ENCODE measurements at places on chromosomes 3 and 15.

GRCh38 chr3:140455521-140456214 is 222.2 kb upstream of the TRIM42 start:
- no peak for DNase-seq

DNA sequence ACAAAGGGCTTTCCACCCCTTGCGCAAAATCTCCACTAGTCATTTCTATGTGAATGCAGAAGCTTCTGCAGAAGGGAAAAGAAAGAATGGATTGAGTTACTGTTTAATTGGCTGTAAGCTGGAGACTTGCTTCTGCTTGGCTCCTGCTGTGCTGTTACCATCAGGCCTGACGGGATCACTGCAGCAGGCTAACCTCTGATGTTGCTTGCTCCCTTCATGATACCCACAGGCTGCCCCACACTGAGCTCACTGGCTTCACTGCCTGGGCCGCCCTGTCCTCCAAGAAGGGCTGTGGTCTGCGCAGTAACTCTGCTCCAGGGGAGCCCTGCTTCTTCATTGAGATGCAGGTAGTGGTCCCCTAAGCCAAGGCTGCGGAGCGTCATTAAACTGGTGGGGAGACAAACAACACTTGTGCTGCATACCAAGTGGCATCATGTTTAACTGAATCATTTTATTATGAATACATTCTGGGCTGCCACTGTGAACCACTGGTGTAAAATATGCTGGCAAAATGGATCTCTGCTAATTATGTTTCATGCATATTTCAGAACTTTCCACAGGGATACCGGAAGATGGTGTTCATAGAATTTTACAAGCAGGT is 78.6 kb downstream of the WDR49 start:
- no peak for DNase-seq

DNA sequence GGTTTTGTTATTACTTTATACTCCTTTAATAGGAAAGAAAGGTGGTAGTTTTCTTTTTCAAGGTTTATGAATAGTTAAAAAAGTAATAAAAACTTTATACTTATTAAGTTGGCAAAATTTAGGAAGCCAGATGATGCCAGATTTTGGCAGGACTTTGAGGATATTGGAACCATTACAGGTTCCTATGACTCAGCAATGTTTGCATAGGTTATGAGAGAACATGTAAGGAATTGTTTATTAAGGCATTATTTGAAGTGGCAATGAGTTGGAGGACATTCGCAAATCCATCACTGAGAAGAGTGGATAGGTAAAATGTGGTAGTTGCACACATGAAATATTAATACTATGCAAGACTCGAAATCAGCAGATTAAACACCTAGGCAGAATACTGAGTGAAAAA is 29.9 kb downstream of the CDAN1 start:
- DNase-seq, result no peak

- no peak for DNase-seq
Observed at GRCh38 chr3:115401298-115401697, 222.0 kb upstream of the GAP43 start.

DNA sequence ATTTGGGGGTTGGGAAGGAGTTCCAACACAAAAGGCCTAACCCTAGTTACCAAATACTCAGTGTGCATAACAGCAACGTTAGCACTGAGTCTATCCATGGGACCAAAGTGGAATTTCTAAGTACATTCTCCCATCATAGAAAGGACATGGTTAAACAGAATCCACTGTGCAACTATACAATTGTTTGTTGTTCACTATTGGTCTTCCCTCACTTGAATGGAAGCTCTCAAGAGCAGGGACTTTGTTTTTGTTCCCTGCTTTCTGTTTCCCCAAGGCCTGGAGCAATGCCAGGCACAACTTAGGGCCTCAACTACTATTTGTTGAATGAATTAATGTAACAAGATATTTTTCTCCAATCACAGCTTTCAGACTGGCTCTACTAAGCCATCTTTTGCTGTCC is 25.6 kb downstream of the COL8A1 start:
- DNase-seq, result no peak

DNA sequence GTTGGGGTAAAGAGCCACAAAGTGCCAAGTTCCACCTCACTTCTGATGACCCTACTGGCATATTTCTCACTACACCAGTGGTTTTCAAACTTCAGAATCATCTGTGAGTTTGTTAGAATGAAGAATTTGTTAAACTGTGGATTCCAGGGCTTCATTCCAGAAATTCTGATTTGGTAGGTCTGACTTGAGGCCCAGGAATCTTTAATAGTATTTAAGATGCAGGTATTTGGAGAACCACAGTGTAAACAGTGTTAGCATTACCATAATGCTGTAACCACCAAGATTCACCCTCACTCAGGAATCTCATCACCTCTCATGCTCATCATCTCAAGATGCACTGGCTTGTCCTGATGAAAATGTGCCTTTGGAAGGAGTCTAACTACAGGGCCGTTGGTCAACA is 6.0 kb downstream of the KCNMB3 start:
- no peak for DNase-seq

DNA sequence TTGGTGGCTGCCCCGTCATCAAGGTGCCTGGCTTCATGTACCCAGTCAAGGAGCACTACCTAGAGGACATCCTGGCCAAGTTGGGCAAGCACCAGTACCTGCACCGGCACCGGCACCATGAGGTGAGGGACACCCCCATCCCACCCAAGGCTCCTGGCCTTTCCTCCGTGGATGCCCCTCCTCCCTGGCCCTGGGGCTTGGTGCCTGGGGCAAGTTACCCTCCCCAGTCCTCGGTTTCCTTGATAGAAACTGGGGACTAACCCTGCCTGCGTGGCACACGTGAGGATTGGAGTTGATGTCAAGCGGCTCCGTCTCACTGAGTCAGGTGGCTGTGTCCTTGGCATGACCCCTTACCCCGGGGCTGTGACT is 43.9 kb downstream of the DHX30 start:
- DNase-seq, result no peak

GRCh38 chr15:25251700-25252390 is 187.0 kb downstream of the UBE3A start:
- no peak for DNase-seq

DNA sequence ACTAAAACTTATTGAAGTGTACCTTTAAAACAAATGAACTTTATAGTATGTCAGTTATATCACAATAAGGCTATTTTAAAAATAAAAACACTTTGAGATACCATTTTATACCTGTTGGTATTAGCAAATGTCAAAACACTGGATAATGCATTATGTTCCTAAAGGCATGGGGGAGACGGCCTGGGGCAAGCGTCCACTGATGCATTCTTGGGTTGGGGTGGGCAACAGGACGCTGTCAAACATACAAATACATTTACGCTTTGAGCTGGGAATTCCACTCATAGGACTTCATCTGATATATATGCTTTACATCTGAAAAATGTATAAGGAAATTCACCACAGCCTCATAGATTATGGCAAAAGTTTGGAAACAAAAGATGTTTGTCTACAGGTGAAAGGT is 7.6 kb upstream of the GATA2 start:
- DNase-seq, result no peak

DNA sequence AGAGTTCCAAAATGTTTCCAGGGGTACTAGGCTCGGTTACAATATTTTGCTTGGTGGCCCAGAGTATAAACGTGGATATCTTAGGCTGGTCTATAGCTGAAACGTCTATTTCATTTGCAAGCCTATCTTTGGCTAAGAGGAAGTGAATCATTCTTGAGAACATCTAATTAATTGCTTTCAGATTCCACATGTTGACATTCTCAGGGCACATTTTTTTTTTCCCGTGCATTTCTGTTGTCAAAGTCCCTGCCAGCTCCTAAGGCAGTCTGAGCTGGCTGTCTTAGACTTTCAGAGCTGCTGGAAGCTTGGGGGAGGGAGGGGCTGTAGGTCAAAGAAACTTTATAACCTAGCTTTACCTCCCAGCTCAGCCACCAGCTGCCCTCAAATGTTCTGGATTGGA is 23.2 kb upstream of the LAMP3 start:
- no peak for DNase-seq

DNA sequence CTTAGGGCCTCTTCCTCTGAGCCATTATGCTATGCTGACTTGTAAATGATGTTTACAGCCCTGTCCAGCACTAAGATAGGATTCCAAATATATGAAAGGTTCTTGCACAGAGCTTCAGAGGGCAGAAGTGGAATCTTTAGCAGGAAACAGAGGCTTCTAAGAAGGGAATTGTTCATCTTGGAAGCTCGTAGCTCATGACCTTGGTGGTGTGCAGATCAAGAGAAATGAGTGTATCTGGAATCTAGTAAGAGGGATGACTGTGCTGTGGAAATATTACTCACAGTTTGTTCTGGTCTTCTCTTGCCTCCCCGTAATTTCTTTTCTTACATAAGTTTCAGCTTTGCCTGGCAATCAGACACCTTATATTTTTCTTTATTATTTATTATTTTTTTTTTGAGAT is 175.8 kb downstream of the SPATA16 start:
- DNase-seq, result no peak

- DNase-seq, result no peak
Observed at GRCh38 chr3:71119171-71119570, 464.4 kb downstream of the FOXP1 start.

DNA sequence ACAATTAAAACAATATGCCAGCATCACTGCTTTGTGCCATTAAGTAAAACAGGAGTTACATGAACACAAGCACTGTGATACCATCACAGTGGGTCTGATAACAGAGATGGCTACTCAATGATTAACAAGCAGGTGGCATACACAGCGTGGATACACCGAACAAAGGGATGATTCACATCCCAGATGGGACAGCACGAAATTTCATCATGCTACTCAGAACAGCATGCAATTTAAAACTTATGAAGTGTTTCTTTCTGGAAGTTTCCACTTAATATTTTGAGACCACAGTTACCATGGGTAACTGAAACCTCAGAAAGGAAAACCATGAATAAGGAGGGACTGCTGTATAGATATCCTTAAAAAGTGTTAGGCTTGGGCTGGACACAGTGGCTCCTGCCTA is 44.5 kb downstream of the SLC24A1 start:
- DNase-seq, result no peak

GRCh38 chr3:34056951-34057390 is 258.5 kb downstream of the PDCD6IP start:
- no peak for DNase-seq

GRCh38 chr3:22392859-22393258 is 641.8 kb upstream of the ZNF385D start:
- DNase-seq, result no peak

DNA sequence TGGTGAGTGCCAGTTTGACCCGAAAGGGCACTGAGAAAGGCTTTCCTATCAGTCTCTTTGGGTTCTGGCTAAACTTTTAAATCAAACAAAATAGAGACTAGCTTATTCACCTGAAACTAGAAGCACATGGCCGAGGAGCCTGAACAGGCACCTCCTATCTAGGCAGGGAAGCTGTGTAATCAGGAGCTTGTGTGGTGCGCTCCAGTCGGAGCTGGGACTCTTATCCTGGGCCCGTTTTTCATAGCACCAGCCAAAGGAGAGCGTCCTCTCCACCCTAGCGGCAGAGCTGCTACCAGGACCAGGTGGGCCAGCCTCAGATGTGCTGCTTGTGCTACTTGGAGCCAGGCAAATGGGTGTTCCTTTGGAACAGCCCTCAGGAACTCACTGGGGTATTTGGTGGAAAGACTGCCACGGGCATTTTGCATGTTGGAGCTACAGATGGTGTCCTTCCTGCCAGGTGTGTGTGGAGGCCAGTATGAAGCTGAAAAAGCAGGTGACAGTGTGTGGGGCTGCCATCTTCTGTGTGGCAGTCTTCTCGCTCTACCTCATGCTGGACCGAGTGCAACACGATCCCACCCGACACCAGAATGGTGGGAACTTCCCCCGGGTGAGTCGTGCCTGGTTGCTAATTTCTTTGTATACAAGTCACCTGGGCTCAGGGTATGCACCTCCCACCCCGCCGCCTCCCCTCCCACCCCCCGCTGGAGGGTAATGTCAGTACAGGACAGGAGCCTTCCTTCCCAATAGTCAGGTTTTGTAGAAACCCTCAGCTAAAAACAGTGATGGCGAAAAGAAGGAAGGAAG is 833 bp downstream of the MAN2A2 start:
- no peak for DNase-seq

DNA sequence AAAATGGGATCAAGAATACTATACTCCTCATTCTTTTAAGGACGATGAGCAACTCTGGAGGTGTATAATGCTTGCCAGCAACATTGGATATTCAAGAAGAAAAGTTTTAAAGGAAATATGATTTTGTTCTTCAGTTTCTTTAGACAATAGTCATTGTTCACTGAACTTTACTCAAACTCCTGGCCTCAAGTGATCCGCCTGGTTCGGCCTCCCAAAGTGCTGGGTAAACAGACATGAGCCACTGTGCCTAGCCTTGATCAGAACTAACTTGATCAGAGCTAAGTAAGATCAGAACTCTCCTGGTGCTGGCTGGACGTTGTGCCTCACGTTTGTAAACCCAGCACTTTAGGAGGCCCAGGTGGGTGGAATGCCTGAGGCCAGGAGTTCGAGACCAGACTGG is 12.6 kb downstream of the EFCAB12 start:
- DNase-seq, result no peak

GRCh38 chr3:29339016-29339833 is 58.4 kb downstream of the RBMS3 start:
- no peak for DNase-seq

- DNase-seq, result no peak
Observed at GRCh38 chr3:132445817-132446216, 28.5 kb downstream of the DNAJC13 start.

DNA sequence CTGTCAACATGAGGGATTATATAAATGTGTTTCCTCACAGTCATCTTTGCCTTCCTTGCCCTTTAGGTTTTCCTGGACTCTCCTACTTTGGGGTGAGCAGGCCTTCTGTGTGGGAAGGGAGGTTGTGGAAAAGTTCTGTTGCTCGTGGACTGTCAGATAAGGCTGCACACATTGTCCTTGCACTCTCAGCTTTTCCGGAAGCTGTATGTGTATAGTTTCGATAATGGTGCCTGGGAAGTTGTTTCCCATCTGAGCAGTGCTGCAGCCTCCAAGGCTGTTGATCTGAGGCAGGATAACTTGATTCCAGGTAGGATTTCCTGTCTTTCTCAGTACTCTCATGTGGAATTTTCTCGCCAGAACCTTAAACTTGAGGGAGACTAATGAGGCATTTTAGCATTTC is 297.8 kb upstream of the AZI2 start:
- DNase-seq, result no peak

DNA sequence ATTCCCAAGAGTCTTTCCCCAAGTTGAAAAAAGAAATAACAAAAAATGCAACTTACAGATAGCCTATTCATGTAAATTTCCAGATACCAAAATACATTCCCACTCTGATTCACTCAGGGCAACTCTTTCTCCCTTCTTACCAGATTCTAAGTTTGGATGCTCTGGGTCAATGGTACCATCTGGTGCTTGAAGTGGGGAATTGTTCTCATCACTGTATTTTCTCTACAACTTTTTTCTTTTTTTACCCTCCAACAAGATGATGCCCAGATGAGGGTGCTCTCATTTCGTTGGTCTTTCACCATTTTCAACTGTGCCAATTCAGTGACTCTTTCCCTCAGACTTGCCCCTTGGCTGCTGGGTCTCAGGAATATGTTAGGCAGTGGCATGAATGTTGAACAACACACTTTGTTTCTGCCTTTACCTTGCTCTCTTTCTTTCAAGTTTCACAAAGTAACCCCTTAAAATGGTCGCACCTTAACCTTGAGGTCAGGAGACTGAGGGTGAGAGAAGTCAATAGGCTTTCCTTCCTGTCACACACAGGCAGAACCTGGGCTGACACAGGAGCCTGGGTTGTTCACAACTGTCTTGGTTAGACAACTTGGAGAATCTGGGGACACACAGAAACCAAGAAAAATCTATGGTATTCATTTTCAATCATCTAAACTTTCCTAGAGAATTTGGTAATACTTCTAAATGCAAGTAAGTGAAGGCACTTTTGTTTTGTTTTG is 330.7 kb upstream of the SLCO3A1 start:
- no peak for DNase-seq
